Panc1 (cell line): ENCODE measurements at places on chromosomes 5 and 9. TPM values are rescaled to one million over a fixed set of nuclear protein-coding genes. Genes with fewer than 3 reads are reported as not detected.

DNA sequence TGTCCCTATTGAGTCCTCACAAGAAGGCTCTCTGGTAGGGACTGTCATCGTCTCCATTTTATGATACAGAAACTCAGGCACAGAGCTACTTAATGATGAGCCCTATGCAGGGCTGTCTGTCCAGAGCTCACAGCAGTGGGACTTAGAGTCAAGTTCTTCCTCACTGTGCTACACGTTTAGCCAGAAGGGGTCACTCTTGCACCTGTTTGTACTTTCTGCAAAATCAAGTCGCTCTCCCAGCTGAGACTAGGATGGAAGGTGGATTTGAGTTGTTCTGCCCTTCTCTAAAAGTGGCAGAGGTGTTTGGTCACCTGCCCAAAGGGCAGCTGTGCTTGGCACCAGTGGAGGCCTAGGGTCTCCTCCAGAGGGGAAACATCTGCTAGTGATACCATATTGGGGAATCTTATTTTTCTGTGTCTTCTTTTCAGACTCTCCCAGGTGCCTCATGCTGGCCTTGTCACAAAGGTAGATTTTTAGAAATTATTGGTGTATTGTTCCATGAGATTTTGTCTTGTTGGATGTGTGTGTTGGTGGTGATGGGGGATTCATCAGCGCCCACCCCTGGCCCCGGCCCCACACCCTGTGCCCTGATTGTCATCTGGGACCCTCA, 104.2 kb downstream of the PPARGC1B start:
- DNase-seq = peak; percentile 69

GRCh38 chr5:149959406-149960236, 937 bp upstream of the SLC26A2 start:
- DNase-seq = peak; percentile 88

PAEP gene
- total RNA-seq = not detected

GRCh38 chr5:7094626-7095025, 301.3 kb upstream of the ADCY2 start:
- DNase-seq = no peak

PLAC8L1 gene
- total RNA-seq = 0.49 TPM

C5orf58 gene
- 0.15 TPM for total RNA-seq

GRCh38 chr5:146671561-146672295, 155.7 kb upstream of the GPR151 start:
- no peak for DNase-seq

DNA sequence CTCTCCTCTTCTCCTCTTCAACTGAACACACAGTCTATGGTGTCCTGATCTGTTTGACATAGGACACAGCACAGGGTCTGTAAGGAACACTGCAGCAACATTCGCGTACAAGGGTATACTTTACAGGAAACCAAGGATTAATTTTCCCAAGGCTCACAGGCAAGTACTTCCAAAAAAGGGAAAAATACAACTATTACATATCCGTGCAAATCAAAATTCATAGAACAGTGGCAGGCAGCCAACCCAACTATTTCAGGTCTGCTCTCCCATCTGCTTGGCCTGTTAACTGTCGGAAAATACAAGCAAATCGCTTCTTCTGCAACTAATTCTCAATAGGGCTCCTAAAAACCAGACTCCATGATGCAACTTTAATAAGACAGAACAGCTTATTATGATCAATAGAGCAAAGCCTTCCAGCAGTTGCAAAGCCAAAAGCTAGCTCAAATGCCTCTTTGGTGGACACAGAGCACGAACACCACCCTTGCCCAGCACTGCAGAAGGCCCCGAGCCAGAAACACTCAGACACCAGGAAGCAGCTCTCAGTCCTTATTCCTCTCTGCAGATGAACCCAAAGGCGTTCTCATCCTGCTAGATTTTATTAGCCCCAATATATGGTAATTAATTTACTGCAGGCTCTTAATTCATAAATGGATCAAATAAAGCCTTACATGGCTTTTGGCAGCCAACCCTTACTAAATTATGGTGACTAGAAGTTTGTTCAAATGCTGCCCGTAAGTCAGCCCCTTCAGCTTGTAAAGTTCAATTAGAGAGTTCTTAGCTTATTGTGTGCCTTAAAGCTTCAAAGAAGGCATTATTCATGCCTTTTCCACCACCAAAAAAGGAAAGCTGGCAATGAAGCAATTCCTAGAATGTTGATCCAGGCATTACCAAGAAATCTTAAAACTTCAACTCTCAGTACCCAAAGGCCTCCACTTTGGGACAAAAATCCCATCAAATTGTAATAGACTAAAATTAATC, 68.8 kb downstream of the ZNF608 start:
- no peak for DNase-seq

GARIN3 gene
- total RNA-seq = not detected
